Activated CD4-positive, alpha-beta T cell treated with anti-CD3 and anti-CD28 coated beads, Interleukin-2, amount 10 ng/mL, durations not matched to agents 7 days and 5 days (primary cell): ENCODE measurements at places on chromosomes 4 and X. TPM values are rescaled to one million over a fixed set of nuclear protein-coding genes. Genes with fewer than 3 reads are reported as not detected.

SPANXN3 gene
- total RNA-seq = not detected

GYPE gene
- total RNA-seq = not detected

C4orf51 gene
- total RNA-seq = not detected

MTHFD2L gene
- 8.9 TPM for total RNA-seq

MAB21L2 gene
- not detected for total RNA-seq

DCAF12L2 gene
- total RNA-seq = not detected

SLITRK2 gene
- not detected for total RNA-seq

MEPE gene
- not detected for total RNA-seq

MAGIX gene
- total RNA-seq = 1.9 TPM

SLC10A7 gene
- total RNA-seq = 15.9 TPM

MGST2 gene
- 25.0 TPM for total RNA-seq

GRCh38 chr4:150079081-150079581 lies 886 bp downstream of the DCLK2 start:
- peaks cover 58% of the 10 kb centered on the region for H3K27me3 ChIP-seq
- H3K36me3 ChIP-seq = no peaks in the 10 kb centered on the region
- H3K27ac ChIP-seq = no peak overlapping the region
- H3K4me1 ChIP-seq = no peaks in the 10 kb centered on the region

- H3K4me1 ChIP-seq = no peaks in the 10 kb centered on the region
- H3K27me3 ChIP-seq = peaks cover 6% of the 10 kb centered on the region
- no peak overlapping the region for H3K4me3 ChIP-seq
Observed at GRCh38 chr4:53782458-53782845, 191.2 kb upstream of the LNX1 start.

GRCh38 chr4:157012296-157012695 lies 40.7 kb upstream of the PDGFC start:
- H3K27ac ChIP-seq = no peak overlapping the region
- H3K27me3 ChIP-seq = no peaks in the 10 kb centered on the region
- no peaks in the 10 kb centered on the region for H3K4me1 ChIP-seq
- H3K36me3 ChIP-seq = no peaks in the 10 kb centered on the region
- no peak overlapping the region for H3K4me3 ChIP-seq
- no peak for DNase-seq

- H3K4me3 ChIP-seq = no peak overlapping the region
- no peaks in the 10 kb centered on the region for H3K36me3 ChIP-seq
- no peaks in the 10 kb centered on the region for H3K4me1 ChIP-seq
- H3K27ac ChIP-seq = no peak overlapping the region
- no peak for DNase-seq
- peaks cover 3% of the 10 kb centered on the region for H3K27me3 ChIP-seq
Observed at GRCh38 chr4:26000274-26000950, 86.4 kb downstream of the SMIM20 start.

DNA sequence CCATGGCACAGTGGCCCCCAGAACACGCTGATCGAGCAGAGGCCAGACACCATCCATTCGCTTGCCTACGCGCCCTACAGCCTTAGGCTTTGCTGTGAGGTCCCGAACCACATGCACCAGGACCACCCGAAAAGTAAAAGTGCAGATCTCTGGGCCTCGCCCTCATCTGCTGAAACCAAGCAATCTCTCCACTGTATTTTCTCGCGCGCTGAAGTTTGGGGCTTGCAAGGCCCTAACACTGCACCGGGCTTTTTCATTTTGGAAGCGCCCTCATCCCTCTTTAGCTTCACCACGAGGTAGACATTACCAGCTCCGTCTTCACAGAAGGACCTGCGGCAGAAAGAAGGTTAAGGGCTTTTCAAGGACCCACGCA lies 21.2 kb downstream of the NKX3-2 start:
- no peak for DNase-seq
- peaks cover 11% of the 10 kb centered on the region for H3K4me1 ChIP-seq
- H3K27me3 ChIP-seq = peaks cover 76% of the 10 kb centered on the region

DNA sequence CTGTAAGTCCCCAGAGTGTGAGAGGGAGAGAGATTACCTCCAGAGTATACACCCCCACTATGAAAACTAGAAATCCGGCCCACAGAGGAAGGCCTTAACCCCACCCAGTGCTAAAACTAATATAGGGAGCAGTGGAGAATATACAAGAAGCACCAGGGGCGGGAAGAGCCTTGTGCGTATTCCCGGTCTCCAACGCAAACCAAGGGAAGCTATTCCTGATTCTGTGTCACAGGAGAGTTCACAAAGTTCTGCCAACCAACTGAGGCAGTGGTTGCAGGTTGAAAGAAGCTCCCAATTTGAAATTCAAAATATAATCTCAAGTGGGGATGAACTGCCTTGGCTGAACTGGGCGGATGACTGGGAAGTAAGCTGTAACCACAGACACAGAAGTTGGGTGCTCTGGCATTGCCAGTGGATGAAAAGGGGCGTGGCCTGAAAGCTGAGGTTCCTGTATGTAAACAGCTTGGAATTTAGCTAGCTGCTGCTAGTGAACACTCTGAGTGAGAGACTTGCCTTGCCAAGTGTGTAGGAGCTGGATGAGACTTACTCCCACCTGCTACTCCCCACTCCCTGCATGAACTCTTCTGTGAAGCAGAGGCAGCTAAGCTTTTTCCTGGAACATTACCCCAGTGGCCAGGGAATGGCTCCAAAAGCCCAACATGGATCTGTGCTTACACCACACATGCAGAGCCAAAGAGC lies 32.7 kb downstream of the ELF2 start:
- H3K27ac ChIP-seq = no peak overlapping the region
- no peaks in the 10 kb centered on the region for H3K27me3 ChIP-seq
- H3K4me1 ChIP-seq = peaks cover 23% of the 10 kb centered on the region
- H3K36me3 ChIP-seq = peaks cover 15% of the 10 kb centered on the region
- no peak overlapping the region for H3K4me3 ChIP-seq

- H3K27ac ChIP-seq = peak overlapping the region; percentile 15
- H3K4me3 ChIP-seq = no peak overlapping the region
- no peak for DNase-seq
- no peaks in the 10 kb centered on the region for H3K36me3 ChIP-seq
- no peaks in the 10 kb centered on the region for H3K4me1 ChIP-seq
Observed at GRCh38 chr4:94590493-94590892, 138.8 kb downstream of the PDLIM5 start.

- no peak overlapping the region for H3K27ac ChIP-seq
- no peak for DNase-seq
- H3K4me3 ChIP-seq = no peak overlapping the region
- H3K27me3 ChIP-seq = peaks cover 3% of the 10 kb centered on the region
- peaks cover 1% of the 10 kb centered on the region for H3K4me1 ChIP-seq
Observed at GRCh38 chrX:72041176-72041575, 90.5 kb downstream of the RTL5 start.

DNA sequence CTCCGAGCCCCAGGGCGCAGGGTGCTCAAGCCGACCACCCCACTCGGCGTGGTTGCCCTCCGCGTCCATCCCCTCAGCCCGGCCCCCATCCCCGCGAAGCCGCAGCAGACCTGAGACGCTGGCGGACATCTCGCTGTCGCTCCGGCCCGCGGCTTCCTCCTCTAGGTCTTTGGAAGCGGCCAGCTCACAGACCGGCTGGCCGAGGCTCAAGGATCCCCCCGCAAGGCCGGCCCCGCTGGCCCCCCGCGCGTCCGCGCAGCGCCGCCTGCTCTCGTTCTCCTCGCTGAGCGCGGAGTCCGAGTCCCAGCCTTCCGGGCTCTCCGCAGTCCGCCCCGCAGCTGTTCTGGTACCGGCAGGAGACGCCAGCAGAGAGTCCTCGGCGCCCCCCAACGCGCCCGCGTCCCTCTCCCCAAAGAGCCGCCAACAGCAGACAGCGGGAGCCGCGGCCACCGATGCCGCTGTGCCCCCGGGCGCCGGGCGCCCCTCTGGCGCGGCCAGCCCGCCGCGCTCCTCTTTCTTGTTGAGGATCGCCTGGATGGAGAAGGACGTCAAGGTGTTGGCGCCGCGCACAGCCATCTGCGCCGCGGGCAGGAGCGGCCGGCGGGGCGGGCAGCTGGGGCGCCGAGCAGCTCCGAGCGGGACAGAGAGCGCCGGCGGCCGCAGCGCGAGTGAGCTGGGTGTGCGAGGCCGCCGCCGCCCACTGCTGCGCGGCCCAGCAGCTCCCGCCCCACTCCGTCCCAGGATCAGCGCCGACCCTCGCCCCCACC lies at the start of gene NKX3-2:
NKX3-2 (minus strand) TSS at position 670 of the 767 bp plus-strand sequence; CDS start at position 576, 94 bp downstream.
- H3K27ac ChIP-seq = peak within 1 kb of the TSS; percentile 52
- no peak for DNase-seq
- H3K4me3 ChIP-seq = peak within 1 kb of the TSS; percentile 69
- peaks cover 10% of the 10 kb centered on the region for H3K36me3 ChIP-seq
- H3K27me3 ChIP-seq = peaks cover 72% of the 10 kb centered on the region

- no peak overlapping the region for H3K4me3 ChIP-seq
- H3K4me1 ChIP-seq = no peaks in the 10 kb centered on the region
- H3K27me3 ChIP-seq = no peaks in the 10 kb centered on the region
- no peak for DNase-seq
Observed at GRCh38 chrX:10744007-10744406, 123.6 kb upstream of the MID1 start.

- no peak for DNase-seq
- H3K27ac ChIP-seq = no peak overlapping the region
- H3K4me1 ChIP-seq = peaks cover 56% of the 10 kb centered on the region
- peaks cover 23% of the 10 kb centered on the region for H3K36me3 ChIP-seq
- no peak overlapping the region for H3K4me3 ChIP-seq
- H3K27me3 ChIP-seq = no peaks in the 10 kb centered on the region
Observed at GRCh38 chr4:37664696-37665095, 21.5 kb downstream of the RELL1 start.

DNA sequence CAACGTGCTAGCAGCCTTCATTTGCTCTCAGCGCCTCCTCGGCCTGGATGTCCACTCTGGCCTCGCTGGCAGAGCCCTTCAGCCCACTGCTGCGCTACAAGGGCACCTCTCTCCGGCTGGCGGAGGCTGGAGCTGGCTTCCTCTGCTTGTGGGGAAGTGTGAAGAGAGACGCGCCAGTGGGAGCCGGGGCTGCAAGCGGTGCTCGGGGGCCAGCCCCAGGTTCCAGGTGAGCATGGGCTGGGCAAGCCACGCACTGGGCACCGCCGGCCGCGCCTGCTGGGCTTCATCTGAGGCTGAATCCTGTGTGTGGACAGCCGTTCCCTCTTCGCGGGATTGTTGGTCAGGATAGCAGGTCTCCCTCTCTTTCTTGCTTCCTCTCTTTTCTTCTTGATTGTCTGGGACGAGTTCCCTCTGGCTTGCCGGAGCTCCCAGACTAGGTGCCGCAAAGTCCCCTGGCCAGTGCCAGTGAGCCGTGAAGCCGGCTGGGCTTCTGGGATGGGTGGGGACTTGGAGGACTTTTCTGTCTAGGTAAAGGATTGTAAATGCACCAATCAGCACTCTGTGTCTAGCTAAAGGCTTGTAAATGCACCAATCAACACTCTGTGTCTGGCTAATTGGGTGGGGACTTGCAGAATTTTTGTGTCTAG lies 165.0 kb downstream of the HEPH start:
- no peak overlapping the region for H3K4me3 ChIP-seq
- H3K27me3 ChIP-seq = no peaks in the 10 kb centered on the region
- H3K36me3 ChIP-seq = no peaks in the 10 kb centered on the region
- no peaks in the 10 kb centered on the region for H3K4me1 ChIP-seq
